ENCODE measurements at places on chromosomes 3 and 15. TPM values are rescaled to one million over a fixed set of nuclear protein-coding genes. Genes with fewer than 3 reads are reported as not detected.
A peak's percentile ranks its signal among the peaks of the same experiment; 100 is the strongest.

UQCC5 gene
- 7.7 TPM for total RNA-seq

- DNase-seq: peak; percentile 53
Measured at GRCh38 chr15:72034351-72034750, 83.6 kb downstream of the MYO9A start.

GRCh38 chr3:46883054-46883829 is 5.7 kb downstream of the PTH1R start:
- DNase-seq: peak; percentile 19

NANOGP8 gene
- total RNA-seq: 0.32 TPM

DNA sequence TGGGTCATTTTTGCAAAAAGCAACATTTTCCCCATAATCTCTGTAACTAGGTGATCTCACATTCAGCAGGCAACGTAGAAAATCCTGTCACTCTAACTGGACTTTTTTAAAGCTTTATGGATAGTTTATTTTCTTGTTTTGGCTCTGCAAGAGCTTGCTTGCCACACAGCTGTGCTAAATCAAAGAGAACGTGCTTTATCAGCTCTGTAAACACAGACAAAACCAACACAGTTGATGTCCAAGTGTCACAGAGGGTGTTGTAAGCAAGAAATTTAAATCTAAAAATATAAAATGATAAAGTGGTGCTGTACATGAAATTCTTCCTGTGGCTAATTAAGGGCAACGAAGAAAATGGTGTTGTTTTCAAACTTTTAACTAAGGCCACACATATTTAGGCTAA is 97.5 kb upstream of the STAC start:
- no peak for DNase-seq

DPPA2 gene
- total RNA-seq: not detected

- peak; percentile 52 for DNase-seq
Measured at GRCh38 chr3:23611737-23612295, 193.9 kb upstream of the UBE2E1 start.

DNA sequence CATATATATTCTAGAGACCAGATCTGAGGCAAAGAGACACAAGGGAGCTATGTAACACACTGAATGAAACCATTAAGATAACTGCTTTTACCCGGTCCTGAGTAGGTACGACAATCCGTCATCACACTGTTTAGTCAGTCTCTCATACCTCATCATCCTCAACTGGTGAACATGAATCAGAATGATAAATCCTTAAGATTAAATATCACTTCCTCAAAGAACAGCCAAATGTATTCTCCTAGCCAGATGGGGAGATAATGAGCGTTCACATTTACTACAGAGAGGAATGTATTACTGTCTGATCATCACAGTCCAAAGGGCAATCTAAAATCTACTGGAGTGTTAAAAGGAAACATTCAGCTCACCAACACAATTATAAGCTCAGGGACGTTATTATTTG is 319.4 kb upstream of the STAC start:
- DNase-seq: no peak

FOXB1 gene
- total RNA-seq: not detected

DNA sequence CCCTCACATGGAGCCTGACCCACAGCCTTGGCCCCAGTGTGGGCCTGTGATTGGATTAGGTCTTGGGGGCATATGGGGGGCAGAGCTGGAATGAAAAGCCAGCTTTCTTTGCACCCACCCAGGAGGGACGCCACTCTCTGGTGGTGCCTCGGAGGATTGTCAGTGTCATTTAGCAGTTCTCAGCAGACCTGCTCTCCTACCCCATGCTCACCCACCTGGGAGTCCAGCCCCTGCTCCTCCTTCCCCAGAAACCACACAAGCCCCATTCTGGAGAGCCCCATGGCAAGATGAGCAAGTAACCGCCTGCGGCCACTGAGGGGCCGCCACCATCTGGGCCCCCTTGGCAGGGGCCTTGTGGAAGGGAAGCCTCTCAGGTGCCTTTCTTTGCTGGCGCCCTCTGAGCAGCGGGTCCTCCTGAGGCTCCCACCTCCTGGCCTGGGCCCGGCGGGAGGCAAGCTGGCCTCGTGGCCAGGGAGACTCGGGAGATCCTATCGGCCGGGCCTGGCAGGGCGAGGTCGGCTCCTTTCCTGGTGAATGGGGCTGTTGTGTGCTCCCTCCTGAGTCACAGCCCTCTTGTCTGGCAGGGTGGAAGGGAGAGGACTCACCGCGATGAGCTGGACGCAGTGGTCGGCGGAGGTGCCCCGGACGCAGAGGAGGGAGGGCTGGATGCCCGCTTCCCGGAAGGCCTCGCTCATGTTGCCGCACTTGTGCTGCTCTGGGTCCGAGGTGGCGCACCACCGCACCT is 2.3 kb downstream of the MELTF start:
- no peak for DNase-seq

DNA sequence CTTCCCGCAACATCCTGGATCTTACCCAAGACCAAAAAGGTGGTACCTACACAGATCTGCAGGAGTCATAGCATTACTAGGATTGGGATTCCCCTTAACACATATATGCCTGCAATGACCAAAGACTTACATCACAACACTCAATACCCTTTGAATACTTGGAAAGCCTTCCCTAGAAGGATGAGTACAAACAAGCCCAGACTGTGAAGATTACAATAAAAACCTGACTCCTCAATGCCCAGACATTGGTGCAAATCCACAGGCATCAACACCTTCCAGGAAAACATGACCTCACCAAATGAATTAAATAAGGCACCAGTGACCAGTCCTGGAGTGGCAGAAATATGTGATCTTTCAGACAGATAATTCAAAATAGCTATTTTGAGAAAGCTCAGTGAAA is 326.8 kb downstream of the TBL1XR1 start:
- no peak for DNase-seq

DNA sequence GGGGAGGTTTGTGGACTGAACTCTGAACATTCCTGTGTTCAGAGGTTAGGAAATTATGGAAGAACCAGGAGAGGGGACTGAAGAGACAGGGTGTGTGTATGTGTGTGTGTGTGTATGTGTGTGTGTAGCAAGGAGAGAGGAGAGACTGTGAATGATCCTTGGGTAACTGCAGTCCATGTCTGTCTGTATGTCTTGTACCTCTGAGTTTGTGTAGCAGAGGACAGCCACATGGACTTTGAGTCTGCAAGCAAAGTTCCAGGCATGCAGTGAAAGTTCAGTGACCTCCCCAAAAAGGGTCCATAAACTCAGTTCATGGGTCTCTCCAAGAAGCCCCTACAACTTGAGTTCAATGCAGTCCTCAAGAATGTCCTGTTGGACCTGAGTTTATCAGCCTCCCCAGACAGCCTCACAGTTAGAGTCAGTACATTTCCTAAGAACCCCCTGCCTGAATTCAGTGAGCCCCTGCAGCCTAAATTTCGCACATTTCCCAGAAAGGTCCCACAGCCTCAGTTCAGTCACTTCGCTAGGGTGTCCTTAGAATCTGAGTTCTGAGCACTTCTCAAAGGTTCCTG is 28.3 kb upstream of the HERC1 start:
- no peak for DNase-seq

PLSCR2 gene
- total RNA-seq: not detected

- peak; percentile 98 for DNase-seq
Measured at GRCh38 chr3:81744366-81744765, 17.1 kb downstream of the GBE1 start.

- no peak for DNase-seq
Measured at GRCh38 chr3:100265016-100265415, 4.2 kb downstream of the TBC1D23 start.

DNA sequence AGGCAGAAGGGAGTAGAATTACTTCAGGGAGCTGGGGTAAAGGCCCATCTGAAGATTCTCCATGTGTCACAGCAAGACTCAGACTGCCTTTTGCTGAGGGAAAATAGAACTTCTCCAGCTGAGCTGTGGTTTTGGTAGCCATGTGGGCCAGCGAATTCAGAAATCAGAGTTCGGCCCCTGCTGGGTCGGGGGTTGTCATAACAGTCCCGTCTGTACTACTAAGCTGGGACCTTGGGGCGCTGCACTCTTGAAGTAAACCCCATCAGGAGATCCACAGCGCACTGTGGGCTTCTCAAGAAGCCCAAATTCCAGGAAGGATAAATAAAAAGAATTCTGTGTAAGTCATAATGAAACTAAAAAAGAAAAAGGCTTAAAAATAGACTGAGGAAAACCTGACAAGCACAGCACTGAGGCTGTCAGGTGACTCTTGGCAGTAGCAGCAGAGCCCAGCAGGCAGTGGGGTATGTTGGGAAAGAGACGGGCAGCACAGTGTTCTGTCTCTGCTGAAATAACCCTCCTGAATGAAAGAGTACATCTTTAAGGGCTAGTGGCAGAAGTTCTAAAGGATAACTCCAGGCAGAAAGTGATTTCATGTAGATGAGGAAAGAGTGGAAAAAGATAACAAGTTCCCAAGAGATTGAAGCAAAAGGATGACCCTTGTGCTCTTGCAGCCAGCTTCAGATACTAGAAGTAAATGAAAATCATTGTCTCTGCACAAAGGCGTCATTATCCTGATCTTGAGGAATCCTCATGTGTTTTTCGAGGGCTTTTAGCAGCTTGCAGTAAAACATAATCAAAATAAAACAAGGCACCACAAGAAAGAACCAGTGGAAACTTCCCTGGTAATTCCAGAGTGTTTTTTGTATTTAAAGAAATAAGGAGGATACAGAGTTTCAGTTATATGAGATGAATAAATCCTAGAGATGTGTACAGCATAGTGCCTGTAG is 74.5 kb downstream of the RAB7A start:
- DNase-seq: no peak

GRCh38 chr3:122947738-122948137 is 79.8 kb downstream of the SEMA5B start:
- DNase-seq: peak; percentile 41

DNA sequence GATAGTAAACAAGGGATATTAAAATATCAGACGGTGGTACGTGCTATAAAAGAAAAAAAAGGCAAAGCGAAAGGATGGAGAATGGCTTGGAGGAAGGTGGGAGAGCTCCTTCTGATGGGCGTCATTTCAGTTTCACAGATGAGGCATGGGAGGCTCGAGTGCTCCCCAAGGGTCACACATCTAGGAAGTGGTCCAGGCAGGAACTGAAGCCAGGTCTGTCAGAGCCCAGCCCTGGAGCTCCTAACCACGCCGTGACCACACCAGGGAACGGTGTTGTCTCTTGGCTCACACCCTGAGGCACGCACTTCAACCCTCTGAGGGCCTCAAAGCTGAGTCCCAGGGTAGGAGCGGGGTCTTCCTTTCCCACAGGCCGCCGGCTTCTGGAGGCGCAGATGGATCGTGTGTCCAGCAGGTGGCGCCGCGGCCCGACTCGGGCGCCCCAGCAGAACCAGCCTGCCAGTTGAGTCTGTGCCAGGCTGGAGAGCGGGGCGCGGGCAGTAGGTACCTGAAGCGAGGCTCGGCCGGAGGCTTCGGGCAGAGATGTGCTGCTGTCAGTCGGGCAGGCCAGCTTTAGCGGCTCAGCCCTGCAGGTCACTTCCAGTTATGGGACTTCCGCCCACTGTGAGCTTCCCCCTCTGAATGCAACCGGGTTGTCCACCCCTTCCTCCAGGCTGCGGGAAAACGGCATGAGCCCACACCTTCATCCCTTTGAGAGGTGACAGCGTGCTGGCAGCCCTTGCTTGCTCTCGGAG is 68.1 kb downstream of the SLC6A1 start:
- peak; percentile 51 for DNase-seq

DNA sequence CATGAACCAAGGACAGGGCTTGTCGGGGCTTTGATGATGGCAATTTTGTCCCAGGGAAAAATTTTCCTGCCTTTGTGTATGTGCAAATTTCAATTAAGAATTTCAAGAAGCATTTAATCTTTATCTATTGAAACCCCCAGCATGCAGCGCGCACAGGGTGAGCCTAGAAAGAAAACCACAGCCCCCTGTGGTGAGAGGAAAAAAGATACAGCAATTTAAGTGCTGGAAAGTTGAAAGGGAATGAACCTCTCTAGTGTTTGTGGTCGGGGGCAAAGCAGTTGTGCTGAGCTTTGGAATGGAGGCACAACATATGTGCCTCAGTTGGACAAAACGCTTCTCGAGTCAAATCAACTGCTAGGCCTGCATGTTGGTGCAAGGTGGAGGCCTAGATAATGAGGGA is 111.8 kb upstream of the C15orf61 start:
- no peak for DNase-seq

- peak; percentile 23 for DNase-seq
Measured at GRCh38 chr15:57403566-57404325, 27.4 kb downstream of the CGNL1 start.

DNA sequence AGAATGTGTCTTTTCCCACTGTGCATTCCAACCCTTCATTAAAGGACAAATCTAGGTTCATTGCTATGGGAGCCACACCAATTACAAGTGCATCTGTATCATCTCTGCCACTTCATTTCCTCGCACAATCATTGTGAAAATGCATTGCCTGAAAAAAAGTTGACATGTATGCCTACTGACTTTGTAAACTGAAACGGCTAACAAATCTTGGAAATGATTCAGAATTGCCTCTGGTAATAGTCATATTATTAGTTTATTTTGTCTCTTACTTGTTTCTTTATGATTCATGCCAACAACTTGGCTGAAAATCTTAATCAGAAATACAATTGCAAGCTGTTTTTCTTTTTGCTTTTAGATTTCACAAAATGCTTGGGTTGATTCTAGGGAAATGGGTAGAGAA is 497.1 kb downstream of the ZIC1 start:
- DNase-seq: no peak

GRCh38 chr3:116601206-116601605 is 108.4 kb upstream of the TUSC7 start:
- DNase-seq: no peak

DNA sequence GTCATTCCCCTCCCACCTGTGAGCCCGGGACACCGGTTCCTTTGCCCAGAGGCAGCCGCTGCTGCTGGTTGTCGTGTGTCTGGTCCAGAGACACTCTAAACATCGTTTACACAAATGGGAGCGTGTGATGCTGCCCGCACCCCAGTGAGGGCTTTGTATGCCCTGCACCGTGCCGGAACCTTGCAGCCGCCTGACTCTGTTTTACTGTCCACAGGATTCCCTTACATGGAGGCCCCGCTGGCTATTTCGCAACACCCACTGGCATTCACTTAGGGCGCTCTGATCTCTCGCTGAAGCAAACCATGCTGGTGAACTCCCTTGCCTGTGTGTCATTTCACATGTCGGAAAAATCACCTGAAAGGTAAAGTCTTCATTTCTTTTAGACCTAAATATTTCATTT is 100.8 kb upstream of the SLC6A6 start:
- peak; percentile 80 for DNase-seq

- DNase-seq: peak; percentile 42
Measured at GRCh38 chr15:39181940-39182339, 398.9 kb upstream of the THBS1 start.

- no peak for DNase-seq
Measured at GRCh38 chr15:74109713-74110112, 20.7 kb upstream of the ISLR2 start.

DNA sequence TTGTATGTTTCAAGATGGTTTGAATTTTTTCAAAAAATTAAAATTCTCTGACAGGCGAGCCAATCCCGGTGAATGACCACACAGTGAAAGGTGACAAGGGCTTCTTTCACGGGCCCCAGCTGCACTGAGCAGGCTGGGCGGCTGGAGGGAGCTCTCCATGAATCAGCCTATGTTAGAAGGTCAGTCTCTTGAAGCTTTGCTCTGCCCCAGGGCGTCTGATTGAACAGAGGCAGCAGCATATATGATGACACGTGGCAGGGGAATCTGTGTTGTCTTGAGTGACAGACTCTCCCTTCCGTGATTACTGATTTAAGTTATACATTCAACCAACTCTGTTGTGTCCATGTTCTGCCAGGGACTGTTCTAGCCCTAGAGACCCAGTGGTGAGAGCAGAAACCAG is 51.5 kb downstream of the ISG20 start:
- DNase-seq: no peak
